ENCODE measurements at places on chromosomes 1 and 21. TPM values are rescaled to one million over a fixed set of nuclear protein-coding genes. Genes with fewer than 3 reads are reported as not detected.

Gene SORT1
- total RNA-seq: 16.7 TPM

- no peak for DNase-seq
Observed at GRCh38 chr1:211583011-211583992, 4.3 kb upstream of the SLC30A1 start.

- DNase-seq: no peak
Observed at GRCh38 chr1:242842094-242842493, 317.6 kb upstream of the PLD5 start.

DNA sequence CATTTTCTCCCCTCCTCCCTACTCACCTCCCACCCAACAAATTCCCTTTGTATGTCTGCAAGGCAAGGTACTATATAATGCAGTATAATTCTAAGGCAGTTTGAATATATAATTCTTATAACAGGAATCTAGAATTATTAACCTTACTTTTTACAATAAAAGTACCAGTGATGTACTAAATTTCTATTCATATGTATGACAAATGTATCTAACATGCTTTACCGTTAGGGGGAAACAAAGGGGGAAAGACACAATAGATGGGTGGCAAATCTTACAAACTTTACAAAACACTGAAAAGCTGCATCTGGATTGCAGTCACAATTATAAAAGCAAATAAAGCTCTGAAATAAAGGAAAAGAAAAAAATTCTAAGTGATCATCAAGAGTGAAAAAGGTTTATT, 2.3 kb downstream of the PIK3R3 start:
- DNase-seq: no peak

All from IMR-90 (cell line).